ENCODE measurements at places on chromosomes 12 and 14.

GRCh38 chr14:45891417-45892080 is 638.5 kb upstream of the MIS18BP1 start:
- DNase-seq = no peak

DNA sequence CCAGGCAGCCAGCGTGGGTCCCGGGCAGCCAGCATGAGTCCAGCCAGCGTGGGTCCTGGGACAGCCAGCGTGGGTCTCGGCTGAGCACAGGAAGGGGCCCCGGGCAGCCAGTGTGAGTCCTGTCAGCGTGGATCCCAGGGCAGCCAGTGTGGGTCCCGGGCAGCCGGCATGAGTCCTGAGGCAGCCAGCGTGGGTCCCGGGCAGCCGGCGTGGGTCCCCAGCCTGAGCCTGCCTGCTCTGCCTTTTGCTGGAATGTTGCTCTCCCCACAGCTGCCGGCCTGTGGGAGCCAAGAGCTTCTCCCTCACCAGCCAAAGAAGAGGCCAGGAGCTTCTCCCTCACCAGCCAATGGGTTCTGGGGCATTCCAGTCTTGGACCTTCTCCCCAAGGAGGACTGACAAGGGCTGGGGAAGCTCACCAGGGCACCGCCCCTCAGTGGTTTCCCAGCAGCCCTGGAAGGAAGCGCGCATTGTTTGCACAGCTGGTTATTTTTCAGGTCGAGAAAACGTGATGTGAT is 15.0 kb upstream of the RFLNA start:
- no peak for DNase-seq

GRCh38 chr12:68958322-68958721 is 25.4 kb upstream of the CPM start:
- peak; percentile 22 for DNase-seq

DNA sequence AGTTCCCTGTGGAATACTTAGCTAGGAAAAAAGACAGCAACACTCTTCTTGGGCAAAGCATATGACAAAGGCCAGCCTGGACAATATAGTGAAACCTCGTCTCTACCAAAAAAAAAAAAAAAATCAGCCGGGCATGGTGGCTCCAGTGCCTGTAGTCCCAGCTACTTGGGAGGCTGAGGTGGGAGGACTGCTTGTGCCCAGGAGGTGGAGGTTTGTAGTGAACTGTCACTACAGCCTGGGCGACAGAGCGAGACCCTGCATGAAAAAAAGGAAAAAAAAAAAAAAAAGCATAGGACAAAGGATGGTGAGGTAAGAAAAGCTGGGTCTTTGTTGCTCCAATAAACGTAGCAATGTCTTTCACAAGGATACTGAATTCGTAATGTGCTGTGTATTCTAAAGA is 1.1 kb downstream of the TXNDC16 start:
- no peak for DNase-seq

GRCh38 chr12:77992760-77993159 is 162.1 kb downstream of the NAV3 start:
- DNase-seq = no peak

GRCh38 chr12:103673891-103674375 is 86.9 kb downstream of the STAB2 start:
- no peak for DNase-seq

- DNase-seq = peak; percentile 95
These were observed at the start of gene ABCB9 for GRCh38 chr12:122965851-122966742. ABCB9 (minus strand) TSS chr12:122966463; CDS start chr12:122960235, 6,228 bp downstream.

GRCh38 chr14:103871596-103872480 is 24.5 kb upstream of the PPP1R13B start:
- peak; percentile 70 for DNase-seq

- DNase-seq = no peak
These were observed 39.4 kb downstream of the ATP2B1 start for GRCh38 chr12:89669197-89669596.

DNA sequence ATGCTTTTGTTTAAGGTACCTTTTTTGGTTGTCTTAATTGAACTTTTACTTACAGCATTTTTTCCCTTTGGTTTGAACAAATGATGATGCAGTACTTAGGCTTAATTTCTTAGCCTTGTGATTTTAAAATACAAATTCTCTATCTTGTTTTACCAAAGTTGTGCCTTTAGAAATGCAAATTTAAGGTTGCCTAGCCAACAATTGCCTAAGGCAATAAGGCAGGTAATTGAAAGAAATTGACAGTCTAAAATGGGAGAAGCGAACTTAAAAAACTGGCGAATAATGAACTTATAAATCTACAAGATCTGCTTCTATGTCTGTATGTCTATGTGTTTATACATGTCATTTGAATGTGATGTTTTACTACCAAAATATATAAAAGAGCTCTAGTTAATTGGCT is 23.6 kb upstream of the CD69 start:
- no peak for DNase-seq

DNA sequence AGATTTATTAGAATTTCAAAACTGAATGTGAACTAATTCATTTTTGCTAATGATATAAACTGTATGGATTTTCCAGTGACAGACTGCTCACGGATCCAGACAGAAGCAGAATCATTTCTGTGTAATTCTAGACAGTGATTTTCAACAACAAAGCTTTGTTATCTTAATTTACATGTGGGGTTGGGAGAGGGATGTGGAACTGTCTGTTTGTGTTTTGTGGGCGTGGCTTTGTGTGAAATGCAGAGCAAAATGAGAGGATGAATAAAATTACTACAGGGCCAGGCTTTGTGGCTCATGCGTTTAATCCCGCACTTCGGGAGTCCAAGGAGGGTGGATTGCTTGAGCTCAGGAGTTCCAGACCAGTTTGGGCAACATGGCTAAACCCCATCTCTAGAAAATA is 834.7 kb downstream of the GALC start:
- DNase-seq = no peak

- no peak for DNase-seq
These were observed 1683.8 kb upstream of the SEL1L start for GRCh38 chr14:83217492-83217891.

GRCh38 chr12:92144631-92145480 is 790 bp downstream of the BTG1 start:
- peak; percentile 28 for DNase-seq

- DNase-seq = no peak
These were observed 15.2 kb downstream of the RFX4 start for GRCh38 chr12:106598003-106598402.

Data from stimulated activated CD4-positive, alpha-beta T cell treated with anti-CD3 and anti-CD28 coated beads, Interleukin-2, amount 100 ng/mL, for 48 hours (primary cell).